NCI-H2081 (cell line): ENCODE measurements at places on chromosomes 3 and 15.

DNA sequence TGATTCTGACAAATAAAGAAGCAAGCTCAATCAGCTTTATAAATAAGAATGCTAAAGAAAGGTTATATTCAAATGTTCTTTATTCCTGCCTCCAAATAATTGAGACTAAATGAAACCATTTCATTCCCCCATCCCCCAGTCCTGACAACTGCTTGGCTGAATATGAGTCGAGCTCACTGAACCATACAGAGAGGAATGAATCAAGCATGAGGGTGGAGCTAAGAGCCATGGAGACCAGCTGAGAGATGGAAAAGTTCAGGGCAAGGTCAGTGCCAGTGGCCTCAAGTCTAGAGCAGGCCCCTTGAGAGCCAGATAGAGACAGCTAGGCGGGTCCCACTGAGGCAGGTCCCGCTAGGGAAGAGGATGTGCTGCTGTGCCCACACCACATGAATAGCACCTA lies 188.7 kb upstream of the EIF1B start:
- DNase-seq = no peak

DNA sequence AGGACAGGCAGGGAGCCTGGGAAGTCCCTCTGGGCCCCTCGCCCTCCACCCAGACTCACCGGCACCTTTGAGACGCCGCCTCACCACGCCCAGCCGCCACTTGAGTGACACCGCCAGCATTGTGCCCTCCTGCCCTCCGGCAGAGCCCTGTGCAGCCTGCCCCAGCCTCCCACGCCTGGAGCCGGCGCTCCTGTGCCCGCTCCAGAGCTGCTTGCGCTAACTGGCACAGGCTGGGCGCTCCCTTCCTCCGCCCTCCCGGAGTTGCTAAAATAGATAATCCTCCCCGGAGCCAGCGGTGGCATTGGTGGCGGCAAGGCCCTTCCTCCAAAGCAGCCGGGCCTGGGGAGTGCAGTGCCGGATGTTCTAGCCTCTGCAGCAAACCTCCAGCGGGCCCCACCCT lies 15.7 kb upstream of the GRIP2 start:
- no peak for DNase-seq

- DNase-seq = no peak
Observed at GRCh38 chr15:37112971-37113670, 12.8 kb upstream of the MEIS2 start.

DNA sequence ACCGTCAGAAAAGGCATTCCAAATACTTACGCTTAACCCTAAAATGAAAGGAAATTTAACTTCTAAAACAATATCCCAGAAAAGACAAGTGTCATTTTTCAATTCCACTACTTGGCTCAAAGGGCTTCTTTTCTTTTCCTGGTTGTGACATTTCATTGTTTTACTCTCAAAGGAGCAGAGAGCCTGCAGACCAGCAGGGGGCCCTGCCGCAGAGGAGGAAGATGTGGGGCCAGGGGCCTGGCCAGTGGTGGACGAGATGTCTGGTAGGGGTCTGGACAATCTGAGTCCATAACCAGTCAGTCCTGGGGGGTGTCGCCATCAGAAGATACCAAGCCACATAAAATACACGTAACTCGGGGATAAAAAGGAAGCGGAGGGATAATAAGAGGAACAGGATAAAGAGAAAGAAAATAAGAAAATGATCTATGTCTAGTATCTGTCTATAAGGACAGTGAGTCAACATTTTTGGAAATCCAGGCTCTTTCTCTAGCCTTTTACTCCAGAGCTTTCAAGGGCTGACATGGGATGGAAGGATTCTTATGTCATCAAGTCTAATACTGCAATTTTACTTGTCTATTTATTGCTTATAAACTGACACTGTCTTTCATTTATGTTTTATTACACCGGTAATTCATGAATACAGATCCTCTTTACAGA lies 54.2 kb upstream of the ARHGEF3 start:
- DNase-seq = no peak

DNA sequence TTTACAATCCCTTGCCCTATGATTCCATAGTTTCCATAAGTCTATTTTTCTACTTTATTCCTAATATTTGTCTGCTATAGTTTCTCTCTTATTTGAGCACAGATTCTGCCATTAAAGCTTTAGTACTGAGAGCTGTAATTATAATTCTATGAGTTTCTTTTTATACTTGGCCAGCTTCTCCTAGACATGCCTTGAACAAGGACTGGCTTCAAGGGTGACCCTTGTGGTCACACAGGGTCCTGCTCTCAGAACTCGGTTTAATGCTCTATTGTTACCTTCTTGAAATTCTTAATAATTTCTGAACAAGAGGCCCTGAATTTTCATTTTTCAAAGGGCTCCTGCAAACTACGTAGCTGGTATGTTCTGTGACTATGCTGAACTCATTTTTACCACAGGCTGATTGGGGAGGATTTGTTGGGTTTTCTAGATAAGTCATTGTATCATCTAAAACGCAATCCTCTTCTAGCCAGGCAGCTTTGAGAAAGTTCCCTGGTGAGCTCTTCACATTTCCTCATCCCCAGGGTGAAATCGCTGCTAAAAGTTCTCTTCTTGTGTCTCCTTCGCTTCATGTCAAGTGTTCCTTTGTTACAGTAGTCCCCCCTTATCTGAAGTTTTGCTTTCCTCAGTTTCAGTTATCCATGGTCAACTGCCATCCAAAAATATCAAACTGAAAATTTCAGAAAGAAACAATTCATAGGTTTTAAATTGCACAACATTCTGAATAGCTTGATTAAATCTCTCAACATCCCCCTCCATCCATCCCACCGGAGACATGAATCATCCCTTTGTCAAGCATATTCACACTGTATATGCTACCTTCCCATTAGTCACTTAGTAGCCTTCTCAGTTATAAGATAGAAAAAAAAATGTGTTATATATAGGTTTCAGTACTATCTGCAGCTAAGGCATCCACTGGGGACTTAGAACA lies 12.6 kb upstream of the PLCL2 start:
- no peak for DNase-seq
